ENCODE measurements at places on chromosomes 5 and 9.
A peak's percentile ranks its signal among the peaks of the same experiment; 100 is the strongest.

GRCh38 chr5:23476580-23476979 is 30.8 kb upstream of the PRDM9 start:
- no peak for DNase-seq

DNA sequence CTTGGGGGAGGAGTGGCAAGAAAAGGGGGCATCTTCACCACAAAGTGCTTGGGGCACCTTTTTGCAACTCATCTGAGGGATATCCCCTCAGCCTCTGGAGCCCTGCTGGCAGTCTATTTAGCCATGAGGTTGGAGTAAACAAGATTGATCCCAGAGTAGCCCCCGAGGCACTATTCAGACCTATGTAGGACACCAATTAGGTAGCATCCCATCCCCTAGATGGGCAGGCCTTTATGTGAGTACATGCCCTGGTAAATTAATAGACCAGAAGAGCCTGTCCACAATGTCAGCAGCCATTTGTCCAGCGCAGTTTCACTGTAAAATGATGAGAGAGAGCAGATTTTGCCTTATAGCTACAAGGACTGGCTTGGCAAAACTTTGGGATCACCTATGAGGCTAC is 221.4 kb downstream of the DRD1 start:
- DNase-seq = no peak

- DNase-seq = no peak
These were observed 75.6 kb upstream of the ZSWIM6 start for GRCh38 chr5:61256474-61256873.

- DNase-seq = no peak
These were observed 72.0 kb downstream of the ALDH1A1 start for GRCh38 chr9:72880821-72881220.

DNA sequence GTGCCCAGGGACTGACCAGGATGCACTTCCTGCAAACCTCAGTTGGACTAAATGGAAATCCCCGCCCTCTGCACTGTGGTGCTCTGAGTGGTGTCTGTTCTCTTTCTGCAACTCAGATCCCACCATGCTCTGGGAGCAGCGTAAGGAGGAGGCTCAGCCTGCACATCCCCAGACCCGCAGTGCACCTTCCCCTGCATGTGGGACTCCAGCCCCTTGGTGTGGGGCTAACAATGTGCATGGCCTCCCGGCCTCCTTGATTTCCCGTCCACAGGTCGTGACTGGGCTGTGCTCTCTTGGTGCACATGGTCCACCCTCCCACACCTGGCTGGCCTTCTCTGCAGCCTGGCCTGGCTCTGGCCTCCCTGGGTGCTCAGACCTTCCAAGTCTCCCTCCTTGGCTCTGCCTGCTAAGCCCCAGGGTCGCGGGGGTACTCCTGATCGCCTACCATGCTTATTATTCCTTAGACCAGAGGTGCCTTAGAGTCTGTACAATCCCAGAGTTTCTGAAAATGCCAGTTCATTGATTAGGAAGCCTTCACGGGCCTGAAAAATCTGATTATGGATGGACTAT is 397.5 kb downstream of the IRX2 start:
- DNase-seq = no peak

- DNase-seq = no peak
These were observed 13.4 kb downstream of the ZBED3 start for GRCh38 chr5:77073667-77074066.

DNA sequence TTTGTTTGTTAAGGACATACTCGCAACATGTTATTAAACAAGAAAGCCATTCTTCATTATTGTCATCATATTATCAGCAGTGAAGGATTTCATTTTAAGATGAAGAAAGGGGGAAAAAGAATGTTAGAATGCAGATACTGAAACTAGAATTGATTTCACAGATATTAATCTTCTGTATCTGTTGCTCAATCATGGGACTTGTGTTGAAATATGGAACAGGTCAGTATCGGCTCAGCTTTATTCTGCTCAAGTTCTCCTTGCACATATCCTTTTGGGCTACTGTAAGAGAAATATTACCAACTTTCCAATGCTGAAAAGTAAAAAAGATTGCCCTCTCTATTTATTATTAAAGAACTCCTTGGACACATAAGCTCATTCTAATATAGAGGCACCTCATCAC is 13.8 kb upstream of the ANXA1 start:
- no peak for DNase-seq

DNA sequence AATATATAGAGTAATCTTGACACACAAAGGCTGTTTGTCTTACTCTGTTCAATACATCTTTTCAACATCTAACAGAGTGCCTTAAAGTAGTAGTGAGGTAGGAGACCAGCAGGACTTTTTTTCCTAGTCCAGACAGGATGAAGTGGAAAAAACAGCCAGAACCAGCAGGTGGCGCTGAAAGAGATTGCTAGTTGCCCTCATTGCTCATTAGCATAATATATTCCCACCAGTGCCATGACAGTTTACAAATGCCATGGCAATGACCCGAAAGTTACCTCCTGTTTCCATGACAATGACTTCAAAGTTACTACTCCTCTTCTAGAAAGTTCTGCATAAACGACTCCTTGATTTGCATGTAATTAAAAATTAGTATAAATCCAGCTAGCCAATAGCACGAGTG is 387.4 kb downstream of the ACTL7B start:
- peak; percentile 60 for DNase-seq

GRCh38 chr9:84278130-84278529 is 62.4 kb downstream of the SLC28A3 start:
- no peak for DNase-seq

GRCh38 chr5:16507716-16508115 is 42.1 kb upstream of the ZNF622 start:
- DNase-seq = no peak

- DNase-seq = no peak
These were observed 44.2 kb downstream of the PKD2L2 start for GRCh38 chr5:137933491-137933911.
